ENCODE measurements at places on chromosomes 3 and 15. TPM values are rescaled to one million over a fixed set of nuclear protein-coding genes. Genes with fewer than 3 reads are reported as not detected.

The SH2D7 gene
- not detected for total RNA-seq

GRCh38 chr3:127015282-127016042 is 32.5 kb downstream of the PLXNA1 start:
- peaks cover 82% of the 10 kb centered on the region for H3K36me3 ChIP-seq
- no peak overlapping the region for H3K27ac ChIP-seq
- H3K4me1 ChIP-seq: peaks cover 5% of the 10 kb centered on the region
- no peaks in the 10 kb centered on the region for H3K27me3 ChIP-seq
- no peak for DNase-seq

- DNase-seq: no peak
- no peak overlapping the region for H3K27ac ChIP-seq
- peaks cover 18% of the 10 kb centered on the region for H3K4me1 ChIP-seq
- no peak overlapping the region for H3K4me3 ChIP-seq
- no peaks in the 10 kb centered on the region for H3K27me3 ChIP-seq
Observed at GRCh38 chr3:56782906-56783305, 18.8 kb downstream of the ARHGEF3 start.

GRCh38 chr3:154766765-154767503 is 313.2 kb upstream of the MME start:
- H3K4me1 ChIP-seq: no peaks in the 10 kb centered on the region
- no peak overlapping the region for H3K27ac ChIP-seq
- H3K4me3 ChIP-seq: no peak overlapping the region
- H3K36me3 ChIP-seq: no peaks in the 10 kb centered on the region

GRCh38 chr3:98581474-98581873 is 11.9 kb downstream of the CPOX start:
- DNase-seq: no peak
- H3K4me3 ChIP-seq: no peak overlapping the region
- no peaks in the 10 kb centered on the region for H3K27me3 ChIP-seq
- no peak overlapping the region for H3K27ac ChIP-seq

Data from muscle of leg (tissue), 16 donors.